Fibroblast of lung (primary cell): ENCODE measurements at places on chromosomes 3 and 15. TPM values are rescaled to one million over a fixed set of nuclear protein-coding genes. Genes with fewer than 3 reads are reported as not detected.

The TNIK gene
- total RNA-seq, result 30.6 and 39.3 TPM in 2 replicates

- H3K27me3 ChIP-seq, result no peaks in the 10 kb centered on the region
- H3K27ac ChIP-seq, result peak overlapping the region; percentile 32
- peaks cover 3% of the 10 kb centered on the region for H3K4me1 ChIP-seq
- peak; percentile 78 for DNase-seq
Measured at GRCh38 chr15:48896869-48897814, 19.2 kb downstream of the EID1 start.

- no peaks in the 10 kb centered on the region for H3K36me3 ChIP-seq
- no peaks in the 10 kb centered on the region for H3K27me3 ChIP-seq
- peak; percentile 97 for DNase-seq
- peak overlapping the region; percentile 83 for H3K27ac ChIP-seq
- H3K4me1 ChIP-seq, result peaks cover 17% of the 10 kb centered on the region
- H3K4me3 ChIP-seq, result peak overlapping the region; percentile 24
Measured at GRCh38 chr3:37183375-37183831, 9.0 kb upstream of the LRRFIP2 start.

The DUOXA2 gene
- not detected in 2 replicates for total RNA-seq

DNA sequence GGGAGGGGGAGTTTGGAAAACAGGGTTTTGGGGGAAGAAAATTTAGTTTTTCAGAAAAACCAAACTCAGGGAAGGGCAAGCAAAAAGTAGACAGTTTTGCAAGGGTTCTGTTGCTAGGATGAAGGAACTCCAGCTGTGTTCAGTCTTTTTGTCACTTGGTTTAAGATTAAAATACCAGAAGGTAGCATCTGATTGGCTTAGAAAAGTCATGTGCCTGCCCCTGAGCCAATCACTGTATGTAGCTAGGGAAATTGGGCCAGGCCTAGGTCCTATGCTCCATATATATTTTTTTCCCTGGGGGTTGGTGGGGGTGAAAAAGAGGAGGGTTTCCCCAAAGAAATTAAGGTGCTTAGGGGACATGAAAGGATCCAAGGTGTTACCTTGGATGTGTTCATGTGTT lies 24.3 kb downstream of the CLDN11 start:
- no peaks in the 10 kb centered on the region for H3K27me3 ChIP-seq
- peaks cover 5% of the 10 kb centered on the region for H3K4me1 ChIP-seq
- peaks cover 4% of the 10 kb centered on the region for H3K36me3 ChIP-seq
- DNase-seq, result no peak
